Chondrocyte (in vitro differentiated cells): ENCODE measurements at places on chromosomes 11 and 22. TPM values are rescaled to one million over a fixed set of nuclear protein-coding genes. Genes with fewer than 3 reads are reported as not detected.

GRCh38 chr22:20438678-20439492 is 1.3 kb upstream of the SCARF2 start:
- DNase-seq, result peak; percentile 89

- DNase-seq, result no peak
These were observed 64.9 kb downstream of the SPECC1L start for GRCh38 chr22:24335496-24335895.

GRCh38 chr11:69017951-69018350 is 4.9 kb upstream of the MRGPRF start:
- no peak for DNase-seq

Gene AQP11
- total RNA-seq, result 1.5 to 2.1 TPM (median 1.6 TPM) in 3 replicates
